ENCODE measurements at places on chromosomes 6 and 20.

DNA sequence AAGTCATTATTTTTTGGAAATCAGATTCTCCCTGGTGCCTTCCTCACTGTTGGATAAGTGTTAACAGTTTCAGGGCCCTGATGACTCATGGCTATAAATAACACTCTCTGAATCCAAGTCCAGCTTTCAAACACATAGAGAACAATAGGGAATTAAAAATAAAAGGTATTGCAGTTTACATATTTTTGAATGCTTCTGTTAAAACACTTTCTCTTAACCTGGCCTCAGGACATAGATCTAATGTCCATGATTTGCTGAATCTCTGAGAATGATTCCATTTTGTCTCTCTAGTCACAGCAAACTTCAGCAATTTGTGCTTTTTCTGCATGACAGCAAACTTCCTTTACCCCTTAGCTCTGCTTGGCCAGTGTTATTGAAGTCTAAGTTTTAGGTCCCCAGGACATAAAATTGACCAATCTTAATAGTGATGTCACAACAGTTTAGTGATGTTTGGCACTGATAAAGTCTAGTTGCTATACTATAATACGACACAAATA is 1192.4 kb upstream of the CITED2 start:
- DNase-seq: no peak

- DNase-seq: no peak
Measured at GRCh38 chr6:31765559-31765909, 3.1 kb downstream of the SAPCD1 start.

GRCh38 chr6:138526822-138527235 is 27.5 kb upstream of the NHSL1 start:
- no peak for DNase-seq

DNA sequence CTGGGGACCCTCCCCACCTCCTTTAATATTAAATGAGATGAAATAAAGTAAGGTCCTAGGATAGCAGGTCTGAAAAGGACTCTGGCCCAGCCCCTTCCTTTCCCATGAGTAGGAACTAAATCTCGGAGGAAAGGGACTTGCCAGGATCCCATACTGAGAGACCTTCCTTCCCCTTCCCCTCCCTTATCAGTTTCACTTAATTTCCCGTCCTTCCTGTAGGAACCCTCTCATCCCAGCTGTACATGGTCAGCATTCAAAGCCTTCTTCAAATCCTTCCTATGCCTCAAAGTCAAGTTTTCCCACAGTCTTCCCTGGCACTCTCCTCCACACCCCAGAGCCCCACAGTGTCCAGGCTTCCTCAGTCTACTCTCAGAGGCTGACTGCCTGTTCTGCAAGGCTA is 71.3 kb upstream of the MYL9 start:
- no peak for DNase-seq

DNA sequence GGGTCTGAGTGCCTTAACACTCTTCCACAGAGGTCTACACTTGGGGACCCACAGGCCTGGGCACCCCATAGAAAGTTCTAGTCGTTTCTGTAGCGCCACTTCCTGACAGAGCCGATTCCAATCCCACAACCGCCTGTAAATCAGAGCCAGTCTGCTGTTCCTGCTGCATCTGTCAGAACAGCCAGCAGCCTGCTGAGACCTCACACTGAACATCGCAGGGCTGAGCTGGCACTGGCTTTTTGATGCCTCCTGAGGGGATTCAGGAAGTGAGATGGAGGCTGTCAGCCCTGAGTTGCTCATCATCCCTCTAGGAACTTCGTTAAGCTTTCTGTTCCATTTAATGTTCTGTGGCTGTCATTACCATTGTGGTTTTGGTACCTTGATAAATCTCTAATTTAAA is 48.9 kb downstream of the DCBLD1 start:
- no peak for DNase-seq

- DNase-seq: no peak
Measured at GRCh38 chr20:58081846-58082245, 146.6 kb downstream of the ANKRD60 start.

DNA sequence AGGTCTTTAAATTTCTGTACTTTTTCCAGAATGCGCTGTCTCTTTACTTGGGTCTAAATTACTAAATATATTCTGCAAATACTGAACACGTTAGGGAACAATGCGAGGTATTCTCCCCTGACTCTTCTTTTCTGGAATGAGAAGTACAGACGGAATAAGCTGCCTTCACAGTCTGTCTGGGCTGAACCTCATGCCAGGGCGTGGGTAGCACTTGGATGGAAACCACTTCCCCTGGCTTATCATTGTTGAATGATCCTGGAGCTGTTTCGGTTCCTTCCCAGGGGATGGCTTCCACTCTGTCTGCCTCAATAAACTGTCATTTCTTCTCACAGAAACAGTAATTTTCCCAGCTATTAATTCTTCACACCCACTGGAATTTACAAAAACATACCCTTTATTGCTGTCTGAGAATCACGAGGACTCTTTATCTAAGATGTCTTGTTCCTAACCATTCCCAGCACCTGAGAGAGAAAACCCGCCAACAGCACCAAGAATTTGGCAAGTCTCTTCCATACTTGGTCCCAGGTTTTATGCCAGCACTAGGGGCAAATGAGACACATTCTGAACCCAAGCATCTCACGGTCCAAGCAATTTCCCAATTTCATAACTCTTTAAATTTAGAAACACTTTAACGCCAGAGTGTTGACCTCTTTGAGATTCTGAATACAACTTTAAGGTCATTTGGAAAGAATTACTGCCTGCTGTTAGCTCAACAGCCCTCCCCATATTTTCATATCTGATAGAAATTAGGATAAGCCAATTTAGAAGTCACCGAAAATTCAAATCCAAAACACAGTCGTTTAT is 43.2 kb upstream of the ADGRF5 start:
- DNase-seq: no peak

DNA sequence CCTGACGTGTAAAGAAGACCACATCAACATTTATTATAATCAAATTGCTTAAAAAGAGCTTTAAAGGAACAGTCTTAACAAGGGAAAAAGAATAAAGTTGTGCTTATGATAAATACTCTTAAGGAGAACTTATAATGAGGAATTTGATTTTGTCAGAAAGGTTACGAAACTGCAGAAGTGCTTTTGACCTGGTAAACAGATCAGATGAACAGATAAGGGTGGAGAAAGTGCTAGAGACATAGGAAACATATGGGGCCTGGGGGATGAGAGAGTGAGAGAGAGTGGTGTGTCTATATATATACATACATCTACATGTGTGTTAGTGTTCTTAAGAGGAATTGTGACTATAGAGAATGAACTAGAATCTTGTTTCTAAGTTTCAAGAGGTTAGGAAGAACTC is 186.2 kb upstream of the GJE1 start:
- no peak for DNase-seq

GRCh38 chr6:115832186-115832585 is 228.5 kb downstream of the FRK start:
- no peak for DNase-seq

- no peak for DNase-seq
Measured at GRCh38 chr6:14197118-14197517, 79.5 kb downstream of the CD83 start.

DNA sequence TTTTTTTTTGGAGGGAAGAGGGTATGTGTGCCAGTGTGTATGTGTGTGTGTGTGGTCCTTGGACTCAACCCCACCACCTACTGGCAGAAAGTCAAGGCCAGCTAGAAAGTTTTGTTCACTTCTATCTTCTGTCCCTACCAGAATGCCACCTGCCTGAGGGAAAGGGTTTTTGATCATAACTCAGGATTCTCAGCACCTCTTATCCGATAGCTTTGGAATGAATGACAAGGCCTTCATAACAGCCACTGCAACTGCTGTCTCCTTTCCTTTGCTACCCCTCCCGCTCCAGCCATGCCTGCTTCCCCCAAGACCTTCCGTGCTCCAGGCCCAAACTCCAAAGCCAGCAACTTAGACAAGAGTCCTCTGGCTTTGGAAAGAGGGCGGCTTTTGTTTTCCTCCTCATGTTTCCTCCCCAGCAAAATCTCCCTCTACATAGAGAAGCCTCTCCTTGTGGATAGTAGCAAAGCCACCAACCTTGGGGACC is 18.7 kb downstream of the BTN3A1 start:
- DNase-seq: no peak

DNA sequence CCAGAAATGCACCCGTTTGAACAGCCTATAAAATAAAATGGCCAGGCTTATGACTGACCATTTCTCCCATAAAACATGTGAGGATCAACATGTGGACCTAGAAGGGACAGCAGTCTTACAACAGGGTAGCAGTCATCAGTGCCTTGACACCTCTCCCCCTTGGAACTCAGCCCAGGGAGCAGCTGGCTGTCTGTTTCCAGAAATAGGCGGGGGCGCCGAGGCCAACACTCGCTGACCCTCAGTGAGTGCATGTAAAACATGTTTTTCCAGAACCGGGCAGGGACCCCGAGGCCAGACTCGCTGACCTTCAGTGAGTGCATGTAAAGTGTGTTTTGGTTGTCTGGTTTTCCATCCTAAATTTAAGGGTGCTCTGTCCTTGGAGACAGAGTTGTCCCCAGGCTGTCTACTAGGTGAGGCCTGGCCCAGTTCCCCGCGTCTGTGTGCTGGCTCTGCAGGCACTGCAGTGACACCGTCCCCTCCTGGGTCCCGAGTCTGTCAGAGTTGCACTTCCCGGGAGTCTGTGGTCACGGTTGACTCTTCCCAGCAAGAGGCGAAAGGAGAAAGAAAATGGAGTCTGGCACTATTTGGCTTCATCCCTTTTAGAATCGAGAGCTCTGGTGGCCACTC is 19.8 kb upstream of the ADRM1 start:
- no peak for DNase-seq

- no peak for DNase-seq
Measured at GRCh38 chr6:47141171-47141570, 99.0 kb upstream of the ADGRF1 start.

DNA sequence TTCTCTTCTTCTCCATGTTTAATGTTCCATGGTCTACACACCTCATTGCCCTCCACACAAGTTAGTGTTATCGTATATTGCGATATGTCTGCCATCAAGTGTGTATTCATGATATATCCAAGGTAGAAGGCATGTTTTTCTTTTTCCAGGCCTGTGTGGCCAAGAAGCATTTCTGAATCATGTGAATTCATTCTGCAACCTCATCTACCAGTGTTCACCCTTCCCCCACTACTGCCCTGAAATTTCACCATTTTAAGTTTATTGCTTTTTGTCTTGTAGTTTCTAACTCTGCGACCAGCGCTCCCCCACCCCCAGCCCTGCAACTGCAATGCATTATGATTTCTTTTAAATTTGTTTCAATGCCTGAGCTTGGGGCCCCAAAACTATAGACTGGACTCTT is 618.0 kb upstream of the FLRT3 start:
- no peak for DNase-seq

DNA sequence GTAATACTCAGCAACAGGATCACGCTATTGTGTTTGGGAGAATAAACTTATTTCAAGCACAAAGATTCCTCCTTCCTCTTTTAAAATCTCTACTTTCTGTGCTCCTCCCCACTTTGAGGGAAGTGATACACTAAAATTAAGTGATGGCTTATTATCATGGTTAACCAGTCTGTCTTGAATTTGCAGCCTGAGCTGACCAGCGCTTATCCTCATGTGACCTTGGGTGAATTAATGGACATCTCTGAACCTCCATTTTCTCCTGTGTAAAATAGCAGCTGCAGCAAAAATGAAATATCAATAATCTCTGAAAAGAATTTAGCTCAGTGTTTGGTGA is 222.6 kb downstream of the BCAS1 start:
- no peak for DNase-seq

GRCh38 chr6:137696765-137697164 is 170.3 kb upstream of the TNFAIP3 start:
- no peak for DNase-seq
